ENCODE measurements at places on chromosomes 12 and 14. TPM values are rescaled to one million over a fixed set of nuclear protein-coding genes. Genes with fewer than 3 reads are reported as not detected.

SYCP3 gene
- 0.31 TPM for total RNA-seq

LMNTD1 gene
- not detected for total RNA-seq

ACRBP gene
- 3.5 TPM for total RNA-seq

RAD9B gene
- total RNA-seq = 0.31 TPM

TPCN1 gene
- 52.0 TPM for total RNA-seq

NEUROD4 gene
- total RNA-seq = not detected
